Astrocyte (in vitro differentiated cells and primary cell): ENCODE measurements at places on chromosomes 11 and 22. TPM values are rescaled to one million over a fixed set of nuclear protein-coding genes. Genes with fewer than 3 reads are reported as not detected.

GRCh38 chr22:31579835-31580242 lies 82.2 kb downstream of the PISD start:
- DNase-seq, result no peak

GRCh38 chr11:35073691-35074419 lies 65.1 kb upstream of the CD44 start:
- DNase-seq, result no peak

DNA sequence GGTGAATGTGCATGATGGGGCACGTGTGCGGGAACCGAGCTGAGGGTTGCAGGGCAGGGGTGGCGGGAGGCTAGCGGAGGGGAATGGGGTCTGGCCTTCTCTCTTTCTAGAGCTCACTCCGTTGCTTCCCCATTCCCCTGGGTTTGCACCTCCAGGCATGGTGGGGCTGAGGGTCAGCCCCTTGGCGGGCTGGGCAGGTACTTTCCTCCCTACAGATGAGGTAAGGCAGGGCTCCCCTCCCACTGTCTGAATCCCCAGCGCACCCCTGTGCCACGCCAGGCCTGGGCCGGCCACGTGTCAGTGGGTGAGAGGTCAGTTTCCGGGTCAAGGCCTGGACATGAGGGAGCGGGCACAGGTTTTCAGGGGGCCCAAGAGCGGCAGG lies 8.9 kb downstream of the SUSD2 start:
- DNase-seq, result no peak

- no peak for DNase-seq
These were observed 91.5 kb downstream of the MN1 start for GRCh38 chr22:27709919-27710675.

- peak; percentile 51 for DNase-seq
These were observed 76.9 kb downstream of the DKK3 start for GRCh38 chr11:11931461-11932055.

DNA sequence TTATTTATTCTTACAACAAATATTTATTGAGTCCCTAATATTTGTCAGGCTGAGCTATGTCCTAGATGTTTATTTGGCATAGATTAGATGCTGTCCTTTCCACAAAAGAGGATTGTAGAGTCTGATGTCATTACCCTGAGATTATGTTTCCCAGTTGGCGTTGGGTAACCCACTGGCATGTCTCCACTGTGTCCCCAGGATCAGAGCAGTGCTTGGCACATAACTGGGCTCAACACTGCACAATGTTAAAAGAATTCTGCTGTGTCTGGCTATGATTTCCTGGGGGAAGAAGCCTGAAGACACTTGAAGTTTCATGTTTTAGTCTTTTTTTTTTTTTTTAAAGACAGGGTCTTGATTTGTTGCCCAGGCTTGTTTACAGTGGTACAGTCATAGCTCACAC lies 4.0 kb downstream of the RCN1 start:
- no peak for DNase-seq

DNA sequence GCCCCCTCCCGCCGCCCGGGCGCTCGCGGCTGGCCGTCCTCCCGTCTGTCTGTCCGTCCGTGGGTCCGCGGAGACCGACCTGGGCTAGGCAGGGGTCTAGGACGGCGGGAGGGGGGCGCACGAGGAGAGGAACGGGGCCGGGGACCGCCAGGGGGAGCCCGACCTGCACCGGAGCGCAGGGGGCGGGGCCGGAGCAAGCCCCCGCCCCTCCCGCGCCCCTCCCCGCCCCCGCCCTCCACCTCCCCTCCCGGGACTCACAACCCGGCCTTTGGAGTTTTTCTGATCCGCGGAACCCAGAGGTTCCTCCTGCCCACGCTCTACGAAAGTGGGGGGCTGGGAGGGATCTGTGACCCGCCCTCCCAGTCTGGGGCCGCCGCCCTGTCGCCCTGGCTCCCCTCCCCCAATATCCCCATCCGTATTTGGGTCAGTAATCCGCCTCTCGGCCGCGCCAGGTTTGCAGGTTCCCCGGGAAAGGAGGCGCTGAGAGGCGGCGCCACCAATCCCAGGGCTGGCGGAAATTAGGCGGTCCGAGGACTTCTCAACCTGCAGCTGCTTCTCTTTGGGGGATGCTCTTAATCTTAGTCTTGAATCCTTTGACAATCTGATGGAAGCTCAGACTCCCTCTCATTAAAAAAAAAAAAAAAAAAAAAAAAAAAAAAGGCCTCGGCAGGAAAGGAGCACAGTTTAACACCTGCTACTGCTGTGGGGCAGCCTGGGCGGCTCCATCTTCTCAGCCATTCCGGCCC lies 925 bp upstream of the KCNJ11 start:
- no peak for DNase-seq

DNA sequence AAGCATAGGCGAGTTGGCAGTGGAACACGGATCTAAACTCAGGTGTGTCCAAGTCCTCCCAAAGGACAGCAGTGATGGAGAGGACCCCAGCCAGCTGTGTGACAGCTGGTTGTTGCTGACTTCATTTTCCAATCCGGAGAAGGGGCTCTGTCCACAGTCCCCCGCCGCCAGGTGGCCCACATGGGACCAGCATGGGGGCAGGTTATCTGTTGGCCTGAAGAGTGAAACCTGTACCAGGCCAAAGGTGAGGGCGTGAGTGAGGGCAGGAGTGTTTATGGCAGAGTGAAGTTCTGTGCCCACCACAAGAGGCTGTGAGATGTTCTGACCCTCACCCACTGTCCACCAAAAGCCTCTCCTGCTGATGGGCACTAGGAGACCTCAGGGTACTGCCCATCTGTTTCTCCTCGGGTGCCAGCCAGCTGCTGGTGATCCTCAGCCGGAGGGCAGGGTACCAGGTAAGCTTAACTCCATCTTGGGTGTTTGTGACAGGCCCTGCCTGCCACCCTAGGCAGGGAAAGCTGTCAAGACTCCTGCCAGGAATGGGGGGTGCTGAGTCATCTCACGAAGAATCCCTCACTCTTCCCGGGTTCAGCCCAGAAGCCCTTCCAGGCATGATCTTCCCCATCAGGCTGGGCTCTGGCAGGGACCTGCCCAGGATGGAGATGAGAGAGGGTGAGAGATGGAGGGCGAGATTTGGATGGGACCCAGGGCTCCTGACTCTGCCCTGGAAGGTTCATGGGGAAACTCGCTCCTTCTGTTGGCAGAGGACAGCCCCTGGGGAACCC lies 15.5 kb upstream of the TAB1 start:
- DNase-seq, result no peak

GRCh38 chr11:106497822-106498221 lies 420.4 kb downstream of the AASDHPPT start:
- DNase-seq, result no peak

GRCh38 chr11:1353383-1354124 lies 36.2 kb upstream of the BRSK2 start:
- DNase-seq, result no peak

DNA sequence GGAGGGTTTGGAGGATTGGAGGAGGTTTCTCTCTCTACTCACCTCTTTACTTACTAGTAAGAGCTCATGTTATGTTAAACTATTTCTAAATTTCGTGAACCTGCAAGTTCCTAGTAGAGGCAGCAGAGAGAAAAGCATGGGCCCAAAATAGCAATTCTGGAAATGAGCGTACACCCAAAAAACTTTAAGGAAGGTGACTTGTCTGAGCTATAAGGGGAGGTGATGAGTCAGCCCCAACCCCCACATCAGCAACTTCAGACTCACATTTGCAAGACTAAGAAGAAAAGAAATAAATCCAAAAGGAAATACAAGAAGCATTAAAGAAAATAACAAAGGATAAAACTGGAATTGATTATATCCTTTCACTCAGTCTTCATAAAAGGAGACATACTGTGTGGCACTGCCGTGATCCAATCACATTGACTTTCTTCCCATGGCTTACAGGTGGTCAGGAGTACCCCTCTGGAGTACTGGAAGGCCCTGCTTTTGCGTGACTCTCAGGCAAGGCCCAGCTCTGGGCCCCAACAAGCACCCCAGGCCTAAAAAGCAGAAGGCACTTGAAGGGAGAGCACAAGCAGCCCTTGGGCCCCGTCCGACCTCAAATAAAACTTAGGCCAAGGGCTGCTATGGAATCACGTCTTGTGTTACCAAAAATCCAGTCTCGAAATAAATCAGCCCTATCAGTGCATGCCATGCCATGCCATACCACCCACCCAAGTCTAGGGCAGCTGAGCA lies 14.3 kb downstream of the PACSIN2 start:
- DNase-seq, result peak; percentile 73

- peak; percentile 25 for DNase-seq
These were observed 55.9 kb upstream of the BMAL1 start for GRCh38 chr11:13221722-13222121.

DNA sequence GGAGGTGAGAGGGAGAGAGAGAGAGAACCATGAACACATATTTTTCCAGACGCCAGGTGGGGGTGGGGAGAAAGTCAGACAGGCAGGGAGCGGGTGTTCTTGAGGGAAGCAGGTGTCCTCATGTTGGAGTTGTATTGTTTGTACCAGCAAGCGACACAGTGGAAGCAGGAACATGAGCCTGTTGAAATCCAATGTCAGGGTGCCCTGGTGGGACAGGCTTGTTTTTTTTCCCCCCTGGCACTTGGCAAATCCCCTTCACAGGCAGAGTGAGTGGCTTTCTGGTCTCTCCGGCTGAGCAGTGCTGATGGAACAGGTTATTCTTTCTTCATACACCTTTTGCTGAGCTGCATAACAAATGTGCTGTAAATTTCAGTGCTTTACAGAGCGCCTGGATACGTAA lies 125.6 kb downstream of the GRIK4 start:
- no peak for DNase-seq

DNA sequence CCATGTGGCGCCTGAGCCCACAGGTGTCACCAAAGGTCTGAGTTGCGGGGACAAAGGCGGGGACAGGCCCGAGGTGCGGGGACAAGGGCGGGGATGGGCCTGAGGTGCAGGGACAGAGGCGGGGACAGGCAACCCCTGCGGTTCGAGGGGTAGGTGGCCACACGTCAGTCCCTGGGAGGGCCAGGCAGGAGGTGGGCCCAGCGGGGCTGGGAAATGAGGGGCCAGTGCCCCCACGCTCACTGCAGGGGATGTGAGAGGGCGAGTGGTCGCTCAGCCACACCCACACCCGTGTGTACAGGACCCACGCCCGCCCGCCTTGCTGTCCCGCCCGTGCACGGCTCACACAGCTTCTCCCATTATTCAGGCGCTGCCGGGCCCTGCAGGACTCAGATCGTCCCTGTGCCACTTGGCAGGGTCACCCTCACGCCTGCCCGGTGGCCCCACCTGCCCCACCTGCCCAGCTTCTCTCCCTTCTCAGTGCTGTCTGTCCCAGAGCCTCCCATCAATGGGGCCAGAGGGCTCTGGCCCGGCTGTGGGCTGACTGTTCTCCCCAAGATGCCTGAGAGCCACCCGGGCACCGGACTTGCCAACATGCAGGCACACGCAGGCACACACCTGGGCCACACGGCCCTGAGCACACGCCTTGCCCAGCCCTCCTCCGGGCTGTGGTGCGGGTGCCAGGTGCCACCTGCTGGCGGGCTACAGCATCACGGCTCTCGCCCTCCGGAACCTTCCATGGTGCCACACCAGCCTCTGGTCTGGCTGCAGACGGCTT lies 14.2 kb upstream of the MUC6 start:
- DNase-seq, result no peak

DNA sequence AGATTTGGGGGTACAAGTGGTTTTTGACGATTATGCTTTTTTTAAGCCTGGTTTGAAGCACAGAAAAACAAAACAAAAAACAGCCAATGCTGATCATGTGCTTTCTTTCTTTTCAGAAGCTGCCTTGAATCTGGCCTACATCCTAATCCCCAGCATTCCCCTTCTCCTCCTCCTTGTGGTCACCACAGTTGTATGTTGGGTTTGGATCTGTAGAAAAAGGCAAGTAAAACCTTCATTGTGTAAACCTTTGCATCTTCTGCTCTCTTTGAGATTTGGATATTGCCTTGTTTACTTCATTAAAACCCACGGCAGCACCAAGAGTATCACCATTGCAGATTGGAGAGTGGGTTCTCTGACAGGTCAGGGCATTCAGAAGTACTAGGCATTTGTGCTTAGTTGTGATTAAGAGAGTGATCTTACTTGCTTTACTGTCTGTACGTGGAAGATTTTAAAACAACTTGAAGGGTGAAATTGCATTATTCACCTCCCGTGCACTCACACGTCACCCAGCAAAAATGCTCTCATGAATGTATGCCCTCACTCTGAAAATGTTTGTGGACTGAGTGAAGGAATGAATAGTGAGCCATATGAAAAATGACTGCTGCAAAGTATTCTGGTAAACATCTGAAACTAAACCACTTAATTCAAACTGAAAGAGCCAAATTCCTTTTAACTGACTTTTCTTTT lies 17.0 kb downstream of the LAYN start:
- peak; percentile 99 for DNase-seq

- DNase-seq, result peak; percentile 96
These were observed 77.5 kb downstream of the BLID start for GRCh38 chr11:122038543-122038942.

GRCh38 chr22:19059481-19060278 lies 62.5 kb downstream of the DGCR2 start:
- DNase-seq, result no peak

DNA sequence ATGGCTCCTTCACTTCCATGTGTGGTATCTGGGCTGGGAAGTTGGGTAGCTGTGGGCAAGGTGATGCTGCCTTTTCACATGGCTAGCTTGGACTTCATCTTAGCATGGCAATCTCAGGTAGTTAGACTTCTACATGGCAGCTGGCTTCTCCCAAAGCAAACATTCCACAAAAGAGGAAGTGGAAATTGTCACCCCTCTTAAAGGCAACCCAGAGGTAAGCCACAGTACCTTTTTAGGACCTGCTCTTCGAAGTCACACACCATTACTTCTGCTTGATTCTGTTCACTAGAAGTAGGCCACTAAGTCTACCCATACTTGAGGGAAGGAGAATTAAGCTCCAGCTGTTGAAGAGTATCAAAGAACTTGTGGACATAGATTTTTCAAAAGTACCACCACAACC lies 25.9 kb downstream of the TUG1 start:
- no peak for DNase-seq

DNA sequence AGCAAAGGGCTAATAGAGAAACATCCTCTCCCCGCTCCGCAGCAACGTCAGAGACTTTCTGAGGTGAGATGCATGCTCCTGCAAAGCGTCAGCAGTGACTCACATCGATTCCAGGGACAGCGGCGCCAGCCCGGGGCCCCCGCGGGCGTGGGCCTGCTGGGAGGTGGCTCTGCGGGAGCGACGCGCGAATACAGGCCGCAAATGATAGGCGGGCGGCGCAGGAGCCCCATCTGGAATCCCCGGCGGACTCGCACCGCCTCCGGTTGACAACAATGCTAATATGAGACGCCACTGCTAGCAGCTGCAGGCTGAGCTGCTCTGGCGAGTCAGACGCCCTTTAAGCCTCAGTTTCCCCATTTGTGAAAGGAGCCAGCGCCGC lies 557 bp downstream of the RANGAP1 start:
- peak; percentile 91 for DNase-seq

The TRPM5 gene
- not detected in 2 replicates for total RNA-seq

The VPREB1 gene
- total RNA-seq, result not detected in 2 replicates

The OR5D16 gene
- total RNA-seq, result not detected in 2 replicates

The GRM5 gene
- 0.30 and 0.70 TPM in 2 replicates for total RNA-seq

The SPDYC gene
- not detected in 2 replicates for total RNA-seq

The NPTXR gene
- 5.1 and 5.4 TPM in 2 replicates for total RNA-seq

The BDNF gene
- total RNA-seq, result 24.4 and 27.2 TPM in 2 replicates

The GLYATL1 gene
- 0.41 TPM in 1 of 2 replicates, not detected in the other for total RNA-seq

The ZNRD2 gene
- 40.4 and 45.1 TPM in 2 replicates for total RNA-seq

The LMO1 gene
- total RNA-seq, result 0.46 and 1.5 TPM in 2 replicates
